ENCODE measurements at places on chromosomes 6 and 20.

GRCh38 chr6:106637051-106637716, 7.8 kb downstream of the QRSL1 start:
- no peak for DNase-seq

- no peak for DNase-seq
Observed at GRCh38 chr20:19654921-19655320, 103.1 kb upstream of the RIN2 start.

DNA sequence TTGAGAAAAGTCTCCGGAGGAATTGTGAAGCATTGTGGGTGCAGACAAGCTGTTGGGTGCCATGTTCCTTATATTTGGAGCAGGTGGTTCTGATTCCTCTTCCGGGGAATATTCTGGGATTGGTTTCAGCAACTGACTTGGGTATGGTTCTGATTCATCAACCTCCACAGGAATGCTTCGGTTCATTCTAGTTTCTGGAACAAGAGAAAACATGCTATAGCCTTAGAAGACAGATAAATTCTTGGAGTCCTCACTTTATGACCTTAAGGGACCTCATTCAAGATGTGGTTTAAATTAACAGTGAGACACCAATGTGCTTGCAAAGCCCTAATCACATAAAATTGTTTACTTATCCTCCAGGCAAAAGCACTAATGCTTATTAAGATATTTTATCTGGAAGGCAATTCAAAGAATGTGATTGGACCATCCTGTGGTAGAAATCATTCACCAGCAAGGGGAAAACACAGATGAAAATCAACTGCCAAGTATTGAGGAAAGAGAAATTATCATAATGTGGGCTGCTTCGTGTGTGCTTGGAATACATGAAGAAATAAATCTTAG, 13.7 kb downstream of the TRAF3IP2 start:
- no peak for DNase-seq

DNA sequence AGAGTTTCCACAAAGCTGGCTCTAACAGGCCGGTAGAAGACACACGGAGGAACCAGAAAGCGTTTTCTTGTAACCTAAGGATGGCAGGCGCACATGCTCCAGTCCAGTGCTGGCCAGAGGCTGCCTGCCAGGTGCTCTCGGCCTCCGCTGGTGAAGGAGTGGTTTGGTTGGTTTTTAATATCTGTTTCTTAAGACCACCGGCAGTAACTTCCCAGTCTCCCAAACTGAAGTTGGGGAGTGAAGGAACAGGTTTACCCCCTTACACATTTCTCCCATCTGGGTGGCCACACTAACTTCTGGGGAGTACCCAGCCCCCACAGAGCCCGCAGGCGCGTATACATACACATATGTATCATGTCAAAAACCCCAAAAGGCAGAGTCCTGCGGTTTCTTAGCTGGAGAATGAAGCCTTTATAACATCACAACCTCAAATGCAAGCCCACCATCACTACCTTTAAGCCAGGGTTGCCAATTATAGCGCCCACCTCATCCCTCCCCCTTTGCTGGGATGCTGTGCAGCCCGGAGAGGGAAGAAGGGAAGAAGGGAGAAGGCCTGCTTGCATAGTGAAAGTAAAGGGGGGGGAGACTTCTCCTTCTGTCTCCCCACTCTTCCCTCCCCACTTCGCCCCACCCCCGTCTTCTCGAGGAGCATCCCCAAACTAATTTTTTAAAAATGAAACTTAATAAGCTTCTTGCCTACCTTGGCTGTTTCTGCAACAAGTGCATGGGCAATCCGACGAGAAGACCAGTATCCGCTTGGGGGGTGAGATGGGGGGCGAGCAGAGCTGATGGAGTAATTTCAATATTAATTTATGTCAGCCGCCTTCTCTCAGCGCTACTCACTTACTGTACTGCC, 1.0 kb downstream of the TRERF1 start:
- peak; percentile 68 for DNase-seq

- DNase-seq: no peak
Observed at GRCh38 chr6:128605961-128606360, 85.6 kb upstream of the PTPRK start.

Measured in activated CD4-positive, alpha-beta T cell treated with anti-CD3 and anti-CD28 coated beads for 36 hours (primary cell).